ENCODE measurements at places on chromosomes 13 and 19.

- no peak for DNase-seq
Measured at GRCh38 chr19:11204943-11205349, 7.6 kb upstream of the KANK2 start.

DNA sequence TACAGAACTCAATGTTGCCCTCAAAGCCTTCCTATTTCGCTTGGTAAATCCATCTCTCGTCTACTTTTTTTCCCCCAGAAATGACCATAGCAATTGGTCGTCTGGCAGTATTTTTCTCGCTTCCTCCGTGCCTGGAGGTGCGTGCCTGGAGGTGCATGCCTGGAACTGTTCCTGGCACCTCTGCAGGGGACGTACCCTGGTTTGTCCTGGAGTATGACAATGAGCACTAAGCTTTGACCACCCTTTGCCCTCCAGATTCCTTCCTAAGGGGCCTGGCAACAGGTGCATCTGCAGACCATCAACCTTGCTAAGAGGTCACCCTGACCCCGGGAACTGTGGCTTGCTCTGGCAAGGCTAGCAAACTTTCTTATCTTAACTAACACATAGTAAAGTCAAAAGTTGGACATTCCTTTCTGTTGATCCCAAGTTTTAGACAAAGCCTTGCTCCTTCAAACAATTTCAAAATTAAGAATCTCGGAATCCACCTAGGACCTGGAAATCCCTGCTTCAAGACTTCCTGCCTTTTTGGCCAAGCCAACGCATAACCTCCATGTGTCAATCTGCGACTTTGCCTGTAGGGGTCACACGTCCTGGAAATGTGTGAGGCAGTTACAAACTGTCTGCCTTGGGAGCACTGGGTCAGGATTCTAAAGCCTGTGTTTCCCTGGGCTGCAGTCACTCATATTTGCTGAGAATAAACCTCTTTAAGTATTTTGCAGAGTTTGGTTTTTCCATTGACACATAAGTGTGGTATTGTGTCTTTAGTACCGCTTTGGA lies 28.8 kb upstream of the TUBGCP3 start:
- DNase-seq = peak; percentile 28

GRCh38 chr13:38685974-38686576 lies 802 bp upstream of the FREM2 start:
- no peak for DNase-seq

- no peak for DNase-seq
Measured at GRCh38 chr19:51327066-51328001, 14.6 kb downstream of the VSIG10L start.

DNA sequence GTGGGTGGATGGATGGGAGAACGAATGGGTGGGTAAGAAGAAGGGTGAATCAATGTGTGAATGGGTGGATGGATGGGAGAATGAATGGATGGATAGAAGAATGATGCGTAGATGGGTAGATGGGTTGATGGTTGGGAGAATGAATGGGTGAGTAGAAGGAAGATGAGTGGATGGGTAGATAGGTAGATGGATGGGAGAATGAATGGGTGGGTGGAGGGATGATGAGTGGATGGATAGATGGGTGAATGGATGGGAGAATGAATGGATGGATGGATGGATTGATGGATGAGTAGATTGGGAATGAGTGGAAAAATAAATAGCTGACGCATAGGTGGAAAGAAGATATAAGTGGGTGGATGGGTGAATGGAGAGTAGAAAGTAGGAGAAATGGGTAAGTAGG lies 16.5 kb downstream of the VSTM2B start:
- DNase-seq = no peak

DNA sequence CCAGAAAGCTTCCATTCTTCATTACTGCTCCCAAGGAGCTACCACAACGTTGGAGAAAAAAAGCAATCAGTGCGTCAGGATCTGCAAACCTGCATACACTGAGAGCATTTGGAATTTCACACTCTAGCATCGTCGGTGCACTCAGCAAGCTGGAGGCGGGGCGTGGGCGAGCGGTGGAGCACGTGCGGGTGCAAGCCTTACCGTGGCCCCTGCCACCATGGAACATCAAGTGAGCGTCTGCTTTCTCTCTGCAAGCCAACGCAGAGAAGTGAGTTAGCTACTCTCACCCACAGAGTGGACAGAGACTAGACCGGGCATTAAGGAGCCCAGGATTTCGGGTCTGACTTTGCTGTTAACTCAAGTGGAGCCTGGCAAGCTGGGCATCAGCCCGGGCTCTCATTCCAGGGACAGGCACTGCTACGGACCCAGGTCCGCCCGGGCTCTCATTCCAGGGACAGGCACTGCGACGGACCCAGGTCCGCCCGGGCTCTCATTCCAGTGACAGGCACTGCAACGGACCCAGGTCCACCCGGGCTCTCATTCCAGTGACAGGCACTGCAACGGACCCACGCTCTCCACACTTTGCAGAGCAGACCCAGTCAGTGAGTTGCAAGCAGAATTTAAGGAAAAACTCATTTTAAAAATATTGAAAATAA lies 124.1 kb upstream of the SPACA7 start:
- no peak for DNase-seq

All from neural crest cell (in vitro differentiated cells).